ENCODE measurements at places on chromosomes 3 and 15.
A peak's percentile ranks its signal among the peaks of the same experiment; 100 is the strongest.

DNA sequence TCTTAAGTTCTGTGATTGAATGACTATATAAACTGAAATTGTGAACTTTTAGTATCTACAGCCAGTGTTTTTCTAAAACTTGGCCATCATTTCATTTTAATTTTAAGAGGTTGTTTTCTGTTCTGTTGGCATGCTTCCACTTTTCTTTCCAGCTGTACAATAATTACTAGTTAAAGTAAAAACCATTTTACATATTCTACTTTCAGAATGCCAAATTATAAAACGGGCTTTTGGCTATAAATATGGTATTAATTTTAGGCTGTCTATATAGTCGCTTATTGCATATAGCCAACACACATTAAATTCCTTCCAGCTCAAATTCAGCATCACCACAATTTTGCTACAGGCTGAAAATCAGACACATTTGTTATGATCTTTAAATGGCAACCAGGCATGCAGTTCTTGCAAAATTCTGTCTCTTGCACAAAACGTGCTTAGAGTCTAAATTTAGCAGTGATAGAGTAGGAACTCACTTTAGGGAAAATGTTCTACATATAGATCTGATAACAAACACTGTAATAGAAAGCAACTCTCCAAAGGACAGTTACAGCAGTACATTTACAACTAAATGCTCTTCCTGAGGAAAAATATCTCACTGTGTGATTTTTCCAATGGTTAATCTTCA is 81.1 kb downstream of the BTD start:
- DNase-seq = peak; percentile 62

GRCh38 chr3:99846477-99847160 is 29.0 kb downstream of the CMSS1 start:
- peak; percentile 18 for DNase-seq

GRCh38 chr3:78268716-78269668 is 1229.1 kb downstream of the ROBO2 start:
- DNase-seq = no peak

DNA sequence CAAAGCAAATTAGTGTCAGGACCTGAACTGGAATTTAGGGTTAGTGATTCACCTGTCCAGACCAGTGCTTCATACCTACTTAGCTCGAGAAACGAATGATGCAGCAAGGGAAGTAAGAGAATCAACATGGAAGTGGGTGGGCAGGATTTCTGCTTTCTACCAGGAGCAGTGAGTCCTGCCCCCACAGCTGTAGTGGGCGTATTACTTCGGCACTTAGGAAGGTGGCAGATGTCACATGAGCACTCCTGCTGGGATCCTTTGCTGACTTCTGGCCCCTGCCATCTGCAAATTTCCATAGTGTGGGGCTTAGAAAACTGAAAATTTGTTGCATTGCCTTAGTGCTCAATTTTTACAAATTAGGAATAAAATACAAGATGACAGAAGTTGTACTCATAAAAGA is 31.2 kb downstream of the RYR3 start:
- no peak for DNase-seq

GRCh38 chr3:98914210-98915080 is 12.9 kb upstream of the DCBLD2 start:
- no peak for DNase-seq

GRCh38 chr3:161991901-161992540 is 495.4 kb downstream of the OTOL1 start:
- DNase-seq = peak; percentile 61

DNA sequence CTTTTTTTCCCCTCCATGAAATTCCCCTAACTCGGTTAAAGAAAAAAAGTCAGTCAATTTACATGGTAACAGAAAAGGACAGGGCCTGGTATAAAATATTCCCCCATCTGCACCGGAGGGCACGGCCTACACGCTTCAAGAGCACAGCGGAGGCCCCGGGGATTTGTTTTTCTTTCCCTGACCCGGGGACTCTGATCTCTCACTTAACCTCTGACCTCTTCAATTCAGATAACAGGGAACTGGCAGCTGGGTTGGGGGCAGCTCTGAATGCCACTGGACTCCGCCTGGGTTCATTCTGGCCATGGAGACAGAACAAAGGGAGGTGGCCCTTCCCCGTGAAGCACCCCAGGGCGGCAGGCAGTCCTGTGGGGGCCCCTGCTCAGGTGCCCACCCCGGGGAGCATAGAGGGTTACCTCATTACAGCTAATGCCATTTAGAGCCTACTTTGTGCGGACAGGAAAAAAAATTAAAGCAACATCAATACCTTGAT is 257.5 kb downstream of the SHQ1 start:
- no peak for DNase-seq

DNA sequence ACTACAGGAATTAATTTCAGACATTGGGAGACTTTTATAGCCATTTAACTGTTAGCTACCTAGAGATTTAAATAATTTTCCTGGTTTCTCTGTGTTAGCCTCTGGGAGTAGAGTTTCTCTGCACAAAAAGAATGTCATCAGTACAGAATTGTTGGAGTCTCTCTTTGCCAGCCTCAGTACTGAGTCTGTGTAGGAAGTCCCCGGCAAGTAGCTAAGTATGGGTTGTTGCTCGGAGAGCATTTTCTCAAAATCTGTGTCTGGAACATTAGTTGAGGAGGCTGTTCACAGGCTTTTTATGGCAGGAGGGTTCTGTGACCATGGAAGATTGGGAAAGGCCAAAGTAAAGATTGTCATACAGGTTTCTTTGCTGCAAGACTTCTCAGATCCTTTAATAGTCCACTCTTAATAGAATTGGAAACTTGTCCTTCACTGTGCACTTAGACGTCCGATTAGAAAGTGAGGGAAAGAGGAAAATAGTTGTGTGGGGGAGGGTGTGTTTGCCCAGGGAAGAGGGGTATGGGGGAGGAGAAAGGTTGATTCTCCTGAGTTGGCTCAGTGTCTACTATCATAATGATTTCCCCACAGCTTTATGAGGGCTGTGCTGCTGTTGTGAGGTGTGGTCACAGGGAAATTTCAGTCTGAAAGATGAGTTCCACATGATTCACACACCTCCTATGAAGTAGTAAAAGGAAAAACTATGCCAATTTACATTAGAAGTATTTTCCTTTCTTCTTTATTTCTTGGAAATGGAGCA is 207.1 kb downstream of the PTPRG start:
- DNase-seq = no peak

- no peak for DNase-seq
These were observed 29.3 kb upstream of the MEF2A start for GRCh38 chr15:99536422-99537040.

DNA sequence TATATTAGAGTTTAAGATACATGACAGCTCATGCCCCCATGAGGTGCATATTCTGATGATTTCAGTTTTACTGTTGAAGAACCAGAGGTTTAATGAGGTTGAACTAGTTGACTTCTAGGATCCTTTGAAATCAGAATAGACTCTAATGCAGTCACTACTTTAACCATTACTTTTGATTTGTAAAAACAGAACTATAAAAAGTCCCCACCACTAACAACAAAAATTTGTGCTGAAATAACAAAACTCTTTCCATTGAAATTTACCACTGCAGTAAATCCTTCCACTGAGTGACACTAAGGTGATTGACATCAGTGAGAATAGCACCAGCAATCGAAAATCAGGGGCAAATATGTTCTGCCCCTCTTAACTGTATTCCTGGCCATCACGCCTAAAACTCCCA is 214.1 kb downstream of the SHQ1 start:
- no peak for DNase-seq

- DNase-seq = no peak
These were observed 66.3 kb downstream of the NIPA2 start for GRCh38 chr15:22904736-22905135.

- DNase-seq = no peak
These were observed 295.4 kb downstream of the SLC9A9 start for GRCh38 chr3:143552851-143553250.

DNA sequence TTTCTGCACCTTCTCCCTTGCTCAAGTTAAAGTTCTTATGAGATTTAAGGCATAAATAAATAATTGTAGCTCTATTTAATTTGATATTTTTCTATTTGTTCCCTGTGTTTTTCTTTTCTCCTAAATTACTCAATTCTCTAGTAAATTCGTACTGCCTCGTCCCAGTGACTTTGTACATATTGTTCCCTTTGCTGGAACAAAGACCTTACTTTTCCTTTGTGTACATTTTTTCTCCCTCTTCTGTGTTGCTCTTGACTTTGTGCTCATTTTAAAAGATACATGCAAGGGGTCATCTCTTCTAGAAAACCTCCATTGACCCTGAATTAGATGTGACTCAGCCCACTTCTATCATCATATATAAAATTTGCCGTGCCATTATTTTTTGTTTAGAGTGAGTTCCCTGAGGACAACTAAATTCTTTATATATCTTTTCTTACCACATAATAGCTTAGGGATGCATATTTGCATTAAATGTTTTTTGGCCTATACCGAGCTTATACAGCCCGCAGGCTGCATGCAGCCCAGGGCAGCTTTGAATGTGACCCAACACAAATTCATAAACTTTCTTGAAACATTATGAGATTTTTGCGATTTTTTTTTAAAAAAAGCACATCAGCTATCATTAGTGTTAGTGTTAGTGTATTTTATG is 29.6 kb downstream of the PPP4R2 start:
- no peak for DNase-seq

DNA sequence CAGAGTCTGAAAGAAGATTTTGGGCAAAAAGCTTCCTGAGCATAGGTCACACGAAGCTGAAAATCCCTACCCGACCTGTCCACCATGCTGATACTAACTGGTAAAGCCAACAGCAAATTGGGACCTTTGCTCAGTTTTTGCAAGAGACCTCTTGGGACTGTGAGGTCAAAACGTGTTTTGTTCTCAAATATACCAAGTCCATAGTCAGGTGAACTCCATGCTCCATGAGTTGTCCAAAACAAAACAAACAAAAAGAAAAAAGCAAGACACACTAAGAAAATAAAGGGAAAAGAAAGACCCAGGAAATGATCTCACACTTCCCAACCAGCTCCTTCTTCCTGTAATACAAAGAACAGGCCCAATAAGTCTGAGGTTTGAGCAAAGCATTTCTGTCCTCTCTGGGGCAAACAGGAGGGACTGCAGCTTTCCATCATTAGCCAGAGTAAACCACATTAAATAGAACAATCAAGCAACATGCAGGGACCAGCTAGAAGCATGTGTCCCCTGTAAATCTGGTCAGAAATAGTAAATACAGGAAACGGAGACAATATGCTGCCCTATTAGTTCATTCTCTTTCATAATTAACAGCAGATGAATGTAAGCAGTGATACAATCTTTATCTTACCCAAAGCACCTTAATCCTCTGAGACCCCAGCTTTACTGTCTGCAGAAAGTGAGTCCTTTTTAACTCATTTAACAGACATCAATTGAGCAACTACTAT is 125.0 kb upstream of the LIPC start:
- no peak for DNase-seq

- DNase-seq = no peak
These were observed 234.6 kb downstream of the THRB start for GRCh38 chr3:24259901-24260512.

DNA sequence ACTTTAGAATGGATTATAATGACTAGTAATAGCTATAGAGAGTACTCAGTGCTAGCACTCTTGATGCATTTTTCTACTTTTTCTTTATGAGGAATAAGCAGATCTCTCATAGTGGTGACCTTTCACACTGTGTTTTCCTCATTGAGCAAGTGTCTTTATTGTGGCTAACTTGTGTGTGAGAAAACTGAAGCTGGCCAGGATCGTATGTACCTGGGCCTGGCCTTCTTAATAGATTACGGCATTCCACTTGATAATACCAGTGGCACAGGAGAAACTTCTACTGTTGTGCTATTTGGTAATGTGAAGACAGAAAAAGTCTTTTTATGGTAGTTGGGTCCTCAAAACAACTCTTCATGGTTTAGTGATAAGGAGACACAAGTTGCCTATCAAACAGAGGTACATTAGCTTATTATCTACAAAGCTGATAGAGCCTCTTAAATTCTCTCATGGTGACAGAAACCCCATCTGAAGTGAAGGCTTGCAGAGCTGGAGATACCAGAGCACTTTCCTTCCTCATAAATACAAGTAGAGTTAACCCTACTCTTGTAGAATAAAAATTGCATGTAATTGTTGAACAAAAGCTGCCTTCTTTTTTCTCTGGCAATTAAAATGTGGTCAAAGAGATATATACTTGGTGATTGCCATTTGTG is 64.6 kb downstream of the LYSMD4 start:
- DNase-seq = no peak

DNA sequence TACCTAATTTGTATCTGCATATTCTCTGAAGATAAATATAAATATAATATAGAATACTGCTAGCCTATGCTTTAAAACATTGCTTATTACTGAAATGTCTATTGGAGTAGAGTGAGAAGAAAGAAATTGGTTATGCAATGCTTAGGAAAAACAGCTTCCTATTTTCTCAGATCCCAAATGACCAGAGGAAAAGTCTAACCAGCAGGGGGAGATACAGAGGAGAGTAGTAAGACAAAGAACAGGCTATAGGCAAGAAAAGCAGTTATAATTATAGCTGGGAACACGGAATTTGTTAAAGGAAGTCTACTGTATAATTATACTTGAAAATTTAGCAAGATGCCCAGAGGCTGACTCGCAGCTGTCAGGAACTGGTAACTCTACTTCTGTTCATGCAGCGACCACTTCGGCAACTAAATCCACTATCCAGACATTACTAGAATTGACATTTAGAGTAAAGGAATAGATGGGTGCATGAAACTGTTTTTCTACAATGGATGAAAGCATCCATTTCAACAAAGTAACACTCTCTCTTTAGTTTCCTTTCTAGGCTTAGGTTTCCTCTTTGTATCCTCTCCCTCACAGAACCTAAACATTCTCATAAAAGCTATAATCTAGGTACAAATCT is 97.2 kb downstream of the TBC1D5 start:
- peak; percentile 74 for DNase-seq

- DNase-seq = no peak
These were observed 166.5 kb downstream of the NSMCE3 start for GRCh38 chr15:29102911-29103823.

DNA sequence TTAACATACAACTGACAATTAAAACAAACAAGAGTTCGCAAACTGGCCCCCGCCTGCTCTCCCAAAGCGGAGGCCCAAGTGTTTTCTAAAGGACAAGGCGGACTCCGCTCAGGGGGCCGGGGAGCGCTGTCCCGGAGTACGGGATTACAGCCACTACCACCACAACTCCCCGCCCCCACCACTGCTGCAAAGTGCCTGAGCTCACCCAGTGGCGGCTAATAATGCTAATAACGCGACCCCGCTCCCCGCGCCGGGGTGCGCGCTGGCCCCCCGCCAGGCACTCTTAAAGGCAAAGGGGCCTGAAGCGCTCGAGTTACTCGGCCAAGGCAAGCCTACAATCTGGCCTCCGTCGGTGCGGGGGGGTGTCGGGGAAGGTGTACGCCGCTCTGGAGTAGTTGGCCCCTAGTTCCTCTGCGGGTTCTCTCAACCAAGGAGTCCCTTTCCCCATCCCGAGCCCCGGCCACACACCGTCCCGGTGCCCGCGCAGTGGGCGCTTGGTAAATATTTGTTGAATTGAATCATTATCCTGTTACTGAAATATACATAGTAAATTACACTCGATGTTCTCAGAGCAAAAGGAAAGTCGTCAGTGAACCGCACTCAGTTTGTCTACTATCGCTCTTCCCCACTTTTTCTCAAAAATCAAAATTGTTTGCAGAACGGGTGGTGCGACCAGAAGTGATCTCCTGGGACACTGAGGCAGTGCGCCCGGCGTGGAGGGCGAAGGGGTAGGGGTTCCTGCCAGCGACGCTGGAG is 827 bp downstream of the WNT5A start:
- DNase-seq = no peak
